ENCODE measurements at places on chromosomes 2 and 18.
A peak's percentile ranks its signal among the peaks of the same experiment; 100 is the strongest.

DNA sequence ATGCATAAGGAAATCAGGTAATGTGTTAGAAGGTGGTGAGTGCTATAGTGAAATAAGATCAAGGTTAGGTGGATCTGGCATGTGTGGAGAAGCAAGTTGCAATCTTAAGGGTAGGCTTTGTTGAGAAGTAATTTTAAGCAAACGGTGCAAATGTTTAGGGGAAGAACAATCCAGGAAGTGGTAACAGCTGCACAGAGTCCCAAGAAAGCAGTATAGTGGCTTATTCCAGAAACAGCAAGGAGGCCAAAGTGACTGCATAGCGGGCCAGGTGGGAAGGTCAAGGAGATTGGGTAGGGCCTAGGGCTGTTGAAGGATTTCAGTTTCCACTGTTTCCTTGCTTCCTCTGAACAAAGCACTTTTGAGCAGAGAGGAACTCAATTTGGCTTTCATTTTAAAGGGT is 30.0 kb upstream of the RAB1A start:
- no peak for DNase-seq

GRCh38 chr18:50857694-50858093 is 21.2 kb upstream of the ME2 start:
- no peak for DNase-seq

DNA sequence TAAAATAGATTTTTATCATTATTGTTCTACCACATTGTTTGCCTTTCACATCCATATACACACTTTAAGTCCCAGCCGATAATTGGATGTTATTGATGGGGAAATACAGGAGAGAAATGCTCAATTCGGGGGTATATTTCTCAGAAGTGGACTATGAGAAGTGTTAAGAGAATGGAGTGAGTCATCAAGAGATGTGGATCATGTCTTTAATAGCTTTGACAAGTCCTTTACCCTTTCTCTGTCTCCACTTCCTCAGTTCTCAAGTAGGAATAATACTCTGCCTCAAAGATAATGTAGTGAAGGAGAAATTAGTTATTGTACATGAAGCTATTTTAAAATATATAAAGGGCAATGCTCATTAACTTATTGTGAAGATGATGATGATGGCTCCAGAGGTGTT is 1017.6 kb upstream of the PIK3C3 start:
- DNase-seq: no peak

- DNase-seq: peak; percentile 95
These were observed 64.7 kb downstream of the LRRFIP1 start for GRCh38 chr2:237691908-237692600.

DNA sequence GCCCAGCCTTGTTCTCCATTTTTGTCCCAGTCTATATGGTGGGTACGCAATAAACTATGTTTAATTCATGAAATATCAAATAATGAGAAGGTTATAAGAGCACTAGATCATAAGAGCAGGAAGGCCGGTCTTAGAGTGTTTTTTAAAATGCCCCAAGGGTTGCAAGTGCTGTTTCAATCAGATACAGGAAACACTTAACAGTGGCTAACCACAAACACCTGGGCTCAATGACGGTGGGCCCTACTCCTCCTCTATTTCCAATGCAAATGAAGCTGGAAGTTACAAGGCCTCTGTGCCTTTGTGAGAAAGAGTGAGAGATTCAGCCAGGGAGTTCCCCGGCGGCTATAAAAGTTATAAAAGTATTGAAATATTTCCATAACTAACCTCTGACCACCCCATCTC is 18.9 kb upstream of the WDR33 start:
- DNase-seq: peak; percentile 60

DNA sequence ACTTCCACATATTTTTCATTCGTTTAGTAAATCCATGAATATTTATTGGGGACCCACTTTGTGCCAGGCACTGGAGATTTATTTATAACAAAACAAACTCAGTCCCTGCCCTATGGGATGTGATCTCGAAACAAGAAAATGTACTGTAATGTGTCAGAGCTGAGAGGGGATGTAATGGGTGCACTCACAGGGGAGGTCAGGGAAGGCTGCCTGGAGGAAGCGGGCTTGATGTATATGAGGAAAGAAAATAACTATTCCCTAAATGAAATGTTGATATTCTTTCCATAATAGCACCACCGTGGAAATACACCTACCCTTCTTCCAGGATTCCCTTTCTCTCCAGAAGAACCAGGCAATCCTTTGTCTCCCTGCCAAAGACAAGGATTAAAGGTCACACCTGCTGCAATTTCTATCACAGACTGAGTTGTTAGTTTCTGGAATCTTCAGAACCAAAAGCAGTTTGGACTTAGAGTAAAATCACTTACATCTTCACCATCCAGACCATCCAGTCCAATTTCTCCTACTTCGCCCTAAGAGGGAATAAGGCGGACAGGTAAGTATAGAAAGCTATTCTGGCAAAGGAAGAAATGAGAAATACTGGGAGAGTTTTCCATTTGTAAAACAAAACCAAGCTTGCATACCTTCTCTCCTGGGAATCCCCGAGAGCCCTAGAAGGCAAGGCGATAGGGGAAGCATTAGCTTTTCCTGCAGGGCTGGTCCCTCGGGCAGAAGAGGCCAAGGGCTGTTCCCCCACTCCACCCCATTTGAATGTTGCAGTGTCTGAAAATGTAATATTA is 55.0 kb downstream of the COL6A3 start:
- no peak for DNase-seq

DNA sequence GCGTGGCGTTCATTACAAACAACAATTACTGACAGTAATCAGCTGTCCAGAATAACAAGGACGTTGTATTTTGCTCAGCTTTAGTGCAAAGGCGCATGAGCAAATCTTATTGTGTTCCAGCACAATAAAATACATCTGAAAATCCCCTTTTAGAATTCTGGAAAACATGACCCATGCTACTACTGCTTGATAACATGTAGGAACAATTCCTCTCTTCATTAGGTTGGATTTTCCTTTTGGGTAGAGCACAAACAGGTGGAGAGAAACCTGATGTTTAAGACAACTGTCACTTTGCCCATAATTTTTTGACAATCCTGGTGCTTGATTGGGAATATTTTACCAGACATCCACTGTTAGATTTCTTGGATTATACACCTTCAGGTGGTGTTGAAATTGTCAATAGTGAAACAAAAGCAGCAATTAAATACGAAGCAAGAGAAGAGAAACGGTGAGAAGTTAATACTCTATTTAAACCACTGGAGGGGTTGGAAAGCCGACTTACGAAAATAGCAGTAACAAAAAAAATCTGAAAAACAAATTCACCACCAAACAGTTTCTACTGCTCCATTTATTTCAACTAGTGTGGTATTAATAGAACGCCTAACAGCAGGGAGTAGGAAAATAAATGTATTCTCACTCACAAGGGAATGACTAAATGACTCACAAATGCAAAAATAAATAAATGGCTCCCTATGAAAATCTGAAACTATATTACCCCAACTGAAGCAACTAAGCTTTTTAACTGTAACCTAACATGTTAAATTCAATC is 102.7 kb downstream of the CPO start:
- no peak for DNase-seq

DNA sequence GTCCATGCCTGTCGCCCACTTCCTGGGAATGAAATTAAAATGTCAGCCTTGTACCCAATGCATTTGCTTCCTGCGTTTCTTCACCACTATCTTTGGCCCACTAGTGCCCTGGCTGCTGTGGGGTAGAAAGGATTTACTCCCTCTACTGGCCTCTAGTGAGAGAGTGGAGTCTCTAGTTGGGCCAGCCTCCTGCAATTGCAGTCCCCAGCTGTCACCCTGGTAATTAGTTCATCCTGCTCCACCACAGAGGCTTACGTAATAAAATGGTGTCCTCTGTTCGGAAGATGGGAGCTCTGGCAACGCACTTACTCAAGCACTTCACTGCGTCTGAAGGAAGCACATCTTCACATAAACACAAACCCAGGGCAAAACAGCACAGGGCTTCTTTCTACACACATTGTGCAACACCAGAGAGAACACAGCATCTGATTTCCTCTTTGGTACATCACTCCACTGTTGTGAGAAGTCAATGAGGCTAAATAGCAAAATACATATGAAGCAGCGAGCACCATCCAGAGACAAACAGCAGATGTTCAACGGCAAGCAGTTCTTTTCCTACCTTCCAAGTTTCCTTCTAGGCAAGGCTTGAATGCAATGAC is 274.6 kb downstream of the LRATD1 start:
- DNase-seq: no peak

DNA sequence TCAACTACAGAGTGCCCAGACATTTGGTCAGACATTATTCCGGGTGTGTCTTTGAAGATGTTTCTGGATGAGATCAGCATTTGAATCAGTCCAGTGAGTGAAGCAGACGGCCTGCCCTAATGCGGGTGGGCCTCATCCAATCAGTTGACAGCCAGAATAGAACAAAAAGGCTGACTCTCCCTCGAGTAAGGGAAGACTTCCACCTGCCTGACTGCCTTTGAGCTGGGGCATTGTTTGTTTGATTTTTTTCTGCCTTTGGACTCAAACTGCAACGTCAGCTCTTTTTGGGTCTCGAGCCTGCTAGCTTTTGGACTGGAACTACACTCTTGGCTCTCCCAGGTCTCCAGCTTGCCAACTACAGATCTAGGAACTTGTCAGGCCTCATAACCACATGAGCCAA is 111.7 kb upstream of the AGAP1 start:
- DNase-seq: no peak

GRCh38 chr18:58657494-58657893 is 13.8 kb upstream of the MALT1 start:
- no peak for DNase-seq

DNA sequence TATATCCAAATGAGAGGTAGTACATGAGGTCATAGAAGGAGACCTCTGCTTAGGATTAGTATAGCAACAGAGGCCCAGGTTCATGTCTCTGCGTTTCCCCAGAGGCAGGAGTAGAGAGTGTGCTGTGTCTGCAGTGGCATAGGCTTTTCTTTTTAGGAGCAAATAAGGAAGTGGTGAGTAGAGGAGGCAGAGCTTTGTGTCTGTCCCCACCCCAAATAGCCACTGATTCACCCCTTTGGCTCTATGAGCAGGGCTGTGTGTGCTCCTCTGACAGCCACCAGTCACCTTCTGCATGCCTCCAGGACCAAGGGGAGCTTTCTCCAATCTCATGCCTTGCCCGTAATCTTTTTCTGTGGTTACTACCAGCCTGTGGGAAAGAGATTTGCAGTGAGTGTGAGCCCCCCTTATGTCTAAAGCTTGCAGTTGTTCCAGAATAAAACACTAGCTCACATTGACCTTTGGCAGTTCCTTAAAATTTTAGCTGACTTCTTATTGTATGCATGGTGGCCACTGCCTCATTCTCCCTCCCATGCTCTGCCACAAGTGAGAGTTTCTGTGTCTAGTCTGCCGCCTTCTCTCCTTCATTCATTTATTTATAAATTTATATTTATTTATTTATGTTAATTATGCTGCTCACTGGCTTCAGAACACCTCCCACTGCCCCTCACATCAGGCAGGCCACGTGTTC is 23.5 kb upstream of the ELAC1 start:
- DNase-seq: no peak

GRCh38 chr2:229118927-229119326 is 152.2 kb downstream of the PID1 start:
- DNase-seq: no peak
